ENCODE measurements at places on chromosomes 11 and 22. TPM values are rescaled to one million over a fixed set of nuclear protein-coding genes. Genes with fewer than 3 reads are reported as not detected.

GRCh38 chr11:73244589-73245240 lies 26.6 kb downstream of the P2RY2 start:
- no peak for DNase-seq

GRCh38 chr11:48074425-48075181 lies 94.2 kb downstream of the PTPRJ start:
- DNase-seq, result no peak

DNA sequence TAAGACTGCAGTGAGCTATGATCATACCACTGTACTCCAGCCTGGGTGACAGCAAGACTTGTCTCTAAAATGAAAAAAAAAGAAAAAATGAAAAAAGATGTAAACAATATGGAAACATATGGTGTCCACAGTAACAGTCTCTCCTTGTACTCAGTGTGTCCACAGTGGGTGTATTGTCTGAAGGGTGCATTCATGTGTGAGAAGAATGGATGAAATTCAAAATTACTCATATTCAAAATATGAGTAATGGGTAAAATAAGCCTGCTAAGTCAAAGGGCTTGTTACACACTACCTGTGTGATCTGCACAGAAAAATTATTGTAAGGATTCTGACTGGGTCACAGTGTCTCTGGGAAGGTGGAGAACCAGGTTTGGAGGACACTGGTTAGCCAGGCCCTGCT lies 26.9 kb downstream of the PPFIA1 start:
- no peak for DNase-seq

DNA sequence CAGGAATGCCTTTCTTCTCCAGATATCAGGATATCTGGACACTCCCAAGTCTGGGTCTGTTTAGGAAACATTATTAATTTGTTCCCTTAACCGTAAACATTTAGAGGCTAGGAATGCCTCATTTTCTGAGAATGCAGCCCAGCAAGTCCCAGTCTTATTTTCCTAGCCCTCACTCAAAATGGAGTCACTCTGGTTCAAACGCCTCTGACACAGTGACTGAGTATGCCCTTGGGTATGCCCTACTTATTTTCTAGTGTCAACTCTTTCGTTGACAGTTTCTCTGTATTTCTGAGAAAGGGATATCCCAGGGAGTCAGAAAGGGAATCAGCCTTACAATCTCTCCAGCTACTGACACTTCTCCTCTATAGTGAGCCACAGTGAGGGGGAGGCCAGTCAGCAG lies 16.0 kb upstream of the CCDC81 start:
- DNase-seq, result no peak

DNA sequence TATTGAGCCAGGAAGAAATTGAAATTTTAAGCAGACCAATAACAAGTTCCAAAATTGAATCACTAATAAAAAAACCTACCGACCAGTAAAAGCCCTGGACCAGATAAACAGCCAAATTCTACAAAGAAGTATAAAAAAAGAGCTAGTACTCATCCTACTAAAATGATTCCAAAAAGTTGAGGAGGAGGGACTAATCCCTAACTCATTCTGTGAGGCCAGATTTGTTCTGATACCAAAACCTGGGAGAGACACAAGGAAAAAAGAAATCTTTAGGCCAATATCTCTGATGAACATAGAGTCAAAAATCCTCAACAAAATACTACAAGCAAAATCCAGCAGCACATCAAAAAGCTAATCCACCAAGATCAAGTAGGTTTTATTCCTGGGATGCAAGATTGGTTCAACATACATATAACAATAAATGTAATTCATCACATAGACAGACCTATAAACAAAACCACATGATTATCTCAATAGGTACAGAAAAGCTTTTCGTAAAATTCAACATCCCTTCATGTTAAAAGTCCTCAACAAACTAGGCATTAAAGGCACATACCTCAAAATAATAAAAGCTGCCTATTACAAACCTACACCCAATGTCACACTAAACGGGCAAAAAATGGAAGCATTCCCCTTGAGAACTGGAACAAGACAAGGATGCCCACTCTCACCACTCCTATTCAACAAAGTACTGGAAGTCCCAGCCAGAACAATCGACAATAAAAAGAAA lies 13.1 kb downstream of the OR52A5 start:
- DNase-seq, result no peak

- no peak for DNase-seq
These were observed 5.7 kb downstream of the MPZL2 start for GRCh38 chr11:118258410-118258809.

- DNase-seq, result no peak
These were observed 386.1 kb upstream of the DDI1 start for GRCh38 chr11:103650330-103650729.

DNA sequence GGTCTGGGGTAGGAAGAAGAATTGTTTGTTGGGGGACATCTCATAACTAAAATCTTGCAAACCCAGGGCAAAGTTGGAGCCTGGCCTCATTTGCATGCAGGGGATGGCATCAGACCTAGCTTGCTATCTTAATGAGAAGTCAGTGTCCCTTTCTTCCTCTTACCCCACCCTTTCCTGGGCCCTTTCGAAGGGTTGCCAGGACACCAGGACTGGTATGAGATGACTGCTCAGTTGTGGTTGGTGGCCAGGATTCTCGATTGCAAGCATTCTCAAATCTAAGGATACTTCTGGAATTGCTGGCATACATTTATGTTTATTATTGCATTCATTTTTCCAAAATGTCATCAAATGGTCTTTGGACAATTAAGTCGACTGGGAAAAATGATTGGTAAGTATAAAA lies 131.0 kb downstream of the SLC1A2 start:
- no peak for DNase-seq

DNA sequence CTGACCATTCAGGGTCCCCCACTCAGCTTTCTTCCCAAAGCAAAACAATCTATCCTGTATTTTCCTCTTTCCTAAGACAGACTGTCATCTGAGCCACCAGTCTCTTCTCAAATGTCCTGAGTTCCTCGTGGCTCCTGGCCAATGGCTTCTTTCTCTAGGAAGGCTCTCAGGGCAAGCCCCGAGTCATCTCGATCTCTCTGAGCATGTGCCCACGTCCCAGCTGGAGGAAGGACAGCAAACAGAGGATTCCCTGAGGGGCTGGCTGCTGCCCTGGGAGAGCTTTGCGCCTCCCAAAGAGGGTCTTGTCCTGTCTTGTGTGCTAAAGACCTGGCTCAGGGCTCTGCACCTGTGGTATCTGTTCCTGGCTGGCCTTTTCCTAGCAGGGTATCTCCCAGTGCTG lies 8.3 kb downstream of the SLC37A2 start:
- no peak for DNase-seq

DNA sequence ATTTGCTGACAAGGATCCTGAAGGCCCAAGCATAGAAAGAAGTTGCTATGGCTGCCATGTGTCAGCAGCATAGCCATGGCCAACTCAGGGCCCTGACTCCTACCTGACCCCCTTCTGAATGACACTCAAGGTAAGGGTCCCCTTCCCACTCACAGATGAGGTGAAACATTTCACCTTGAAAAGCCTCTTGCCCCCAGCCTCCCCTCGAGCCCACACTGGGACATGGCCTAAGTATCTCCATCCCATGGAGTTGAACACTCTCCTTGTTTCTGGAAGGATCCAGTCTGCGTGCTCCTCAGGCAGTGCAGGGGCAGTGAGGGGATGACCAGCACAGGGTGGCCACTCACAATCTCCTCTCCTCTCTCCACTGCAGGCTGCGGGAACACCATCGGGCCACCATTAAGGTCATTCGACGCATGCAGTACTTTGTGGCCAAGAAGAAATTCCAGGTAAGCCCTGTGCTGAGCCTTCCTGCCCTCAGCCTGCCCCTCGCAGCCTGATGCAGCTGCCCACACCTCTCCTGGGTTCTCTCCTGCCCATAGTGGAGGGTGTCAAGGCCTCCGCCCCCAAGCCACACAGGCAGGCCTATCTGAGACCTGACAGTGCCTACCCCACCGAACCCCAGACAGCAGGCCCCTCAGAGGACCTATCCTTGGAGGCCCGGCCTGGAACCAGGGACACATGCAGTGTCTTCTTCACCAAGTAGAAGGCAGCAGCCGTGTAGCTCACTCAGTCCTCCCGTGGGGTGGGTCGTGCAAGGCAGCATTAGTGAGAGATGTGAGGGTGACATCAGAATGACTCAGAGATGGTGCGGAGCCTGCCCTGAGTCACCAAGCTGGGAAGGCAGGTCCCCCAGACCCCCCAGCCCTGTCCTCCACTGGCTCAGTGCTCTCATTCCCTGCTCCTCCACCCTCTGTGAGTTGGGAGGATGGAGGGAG lies 68.9 kb upstream of the KCNQ1OT1 start:
- DNase-seq, result no peak

DNA sequence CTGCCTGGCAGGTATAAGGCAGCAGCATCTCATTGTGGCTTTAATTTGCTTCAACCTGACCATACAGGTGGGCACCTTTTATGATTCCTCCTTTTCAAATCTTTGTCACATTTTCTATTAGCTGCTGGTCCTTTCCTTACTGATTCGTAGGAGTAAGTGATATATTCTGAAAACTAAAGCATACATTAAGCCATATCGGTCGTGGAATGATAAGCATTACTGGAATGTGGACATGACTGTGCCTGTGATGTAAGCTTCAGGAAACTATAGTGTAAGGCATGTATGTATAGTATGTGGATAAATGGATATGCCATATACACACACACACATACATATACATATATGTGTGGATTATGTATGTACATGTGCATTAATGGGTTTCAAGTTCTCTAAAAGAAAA lies 20.8 kb downstream of the YPEL1 start:
- DNase-seq, result peak; percentile 22

- DNase-seq, result no peak
These were observed 370.8 kb downstream of the CTTN start for GRCh38 chr11:70769106-70769505.

GRCh38 chr22:41243361-41243760 lies 2.6 kb upstream of the CHADL start:
- no peak for DNase-seq

- no peak for DNase-seq
These were observed 41.4 kb downstream of the PPFIBP2 start for GRCh38 chr11:7555052-7555699.

GRCh38 chr11:100403816-100404215 lies 283.3 kb upstream of the ARHGAP42 start:
- DNase-seq, result peak; percentile 69

GRCh38 chr11:130551388-130551787 lies 102.9 kb downstream of the ADAMTS15 start:
- DNase-seq, result no peak

DNA sequence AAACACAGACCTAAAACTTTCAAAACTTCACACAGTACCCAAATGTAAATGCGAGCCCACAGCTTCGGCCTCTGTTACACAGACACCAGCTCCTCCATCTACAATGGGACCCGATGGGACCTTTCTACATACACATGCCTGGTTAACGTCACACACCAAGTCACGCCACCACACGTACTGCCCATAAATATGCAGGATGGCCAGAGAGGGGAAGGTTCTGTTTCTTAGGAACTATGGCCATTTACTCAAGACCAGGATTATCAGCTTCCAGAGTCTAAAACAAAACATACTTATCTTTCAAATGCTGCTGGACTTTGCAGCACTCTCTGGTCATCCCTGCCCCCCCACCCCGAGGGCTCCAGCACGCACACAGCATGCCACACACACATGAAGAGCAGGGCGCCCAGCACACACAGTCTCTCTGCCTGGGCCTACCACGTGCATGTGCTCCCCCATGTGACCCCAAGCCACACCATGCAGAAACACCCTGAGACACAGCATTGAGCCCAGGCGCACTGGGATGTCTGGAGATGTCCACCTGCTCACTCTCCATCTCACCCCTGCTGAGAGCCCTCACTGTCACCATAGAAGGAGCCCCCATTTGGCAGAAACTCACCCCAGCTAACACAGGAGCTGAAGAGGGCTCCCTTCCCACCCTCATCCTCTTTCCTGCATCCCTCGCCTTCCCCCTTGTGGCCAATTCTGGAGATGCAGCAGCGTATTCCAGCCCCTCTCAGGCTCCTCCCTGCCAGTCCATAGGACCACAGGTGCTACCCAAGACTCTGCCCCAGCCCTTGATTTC lies 61.8 kb downstream of the SLC22A12 start:
- DNase-seq, result peak; percentile 86

- DNase-seq, result peak; percentile 50
These were observed 486 bp downstream of the STIM1 start for GRCh38 chr11:3855808-3856491.

- DNase-seq, result no peak
These were observed 4.8 kb upstream of the FAR1 start for GRCh38 chr11:13663631-13664071.

DNA sequence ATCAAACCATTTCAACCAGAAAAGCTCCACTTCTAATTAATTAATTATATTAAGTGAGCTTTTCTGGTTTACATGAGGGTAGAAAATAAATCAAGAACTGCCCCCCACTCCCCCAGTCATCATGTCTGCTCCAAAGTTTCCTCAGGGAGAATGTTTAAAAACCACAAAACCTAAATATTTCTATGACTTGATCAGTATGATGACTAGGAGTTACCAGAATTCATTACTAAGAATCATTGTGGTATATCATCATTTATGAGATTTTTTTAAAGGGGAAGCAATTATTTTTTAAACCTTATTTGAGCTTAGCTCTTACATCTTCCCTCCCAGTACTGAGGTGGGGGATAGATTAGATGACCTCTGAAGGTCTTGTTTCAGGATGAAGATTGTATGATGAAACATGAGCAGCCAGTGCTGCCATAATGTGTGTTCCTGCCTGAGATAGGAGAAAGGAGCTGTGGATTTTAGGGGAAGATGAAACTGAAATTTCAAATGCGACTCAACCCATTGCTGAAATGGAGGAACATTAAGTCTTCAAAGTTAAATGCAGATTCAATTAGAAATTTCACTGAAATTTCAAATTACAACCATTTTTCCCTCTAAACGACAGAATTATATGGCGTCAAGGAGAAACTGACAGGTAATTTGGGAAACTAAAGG lies 401.3 kb upstream of the CADM1 start:
- DNase-seq, result no peak

The DKK3 gene
- total RNA-seq, result 165 TPM

The SF3B2 gene
- total RNA-seq, result 224 TPM

The PAMR1 gene
- total RNA-seq, result 17.9 TPM

The NFRKB gene
- total RNA-seq, result 101 TPM

The TBX10 gene
- not detected for total RNA-seq

The LRRC74B gene
- not detected for total RNA-seq

The RASL10A gene
- total RNA-seq, result 1.1 TPM

The DEFB131B gene
- total RNA-seq, result not detected

The CLTCL1 gene
- 7.9 TPM for total RNA-seq

The PIWIL4 gene
- 3.4 TPM for total RNA-seq

The TRPM5 gene
- total RNA-seq, result not detected

The RAG2 gene
- total RNA-seq, result not detected

The PRMT3 gene
- 28.5 TPM for total RNA-seq

The SMC1B gene
- total RNA-seq, result 5.3 TPM

Data from Caco-2 (cell line).